LoVo (cell line): ENCODE measurements at places on chromosomes 13 and 19.

DNA sequence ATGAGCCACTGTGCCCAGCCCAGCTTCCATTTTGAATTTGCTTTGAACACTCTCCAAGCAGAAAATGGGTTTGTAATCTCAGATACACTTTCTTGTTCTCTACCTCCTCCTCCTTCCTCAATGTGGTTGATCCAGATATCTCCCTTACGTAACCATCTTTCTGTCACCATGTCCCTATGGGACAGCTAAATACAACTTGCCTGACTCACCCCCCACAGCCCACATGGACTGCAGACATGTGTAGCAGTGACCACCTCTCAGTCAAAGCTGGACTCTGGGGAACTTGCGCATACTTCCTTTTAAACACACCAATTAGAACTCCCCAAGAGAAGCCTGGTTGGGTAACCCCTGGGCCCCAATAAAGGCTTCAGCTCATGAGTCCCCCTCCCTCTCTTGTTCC, 10.8 kb upstream of the ZNF799 start:
- DNase-seq = no peak

GRCh38 chr19:41323430-41324125, 13.6 kb downstream of the CCDC97 start:
- no peak for DNase-seq

GRCh38 chr13:99203601-99204579, 3.2 kb downstream of the UBAC2 start:
- DNase-seq = no peak

DNA sequence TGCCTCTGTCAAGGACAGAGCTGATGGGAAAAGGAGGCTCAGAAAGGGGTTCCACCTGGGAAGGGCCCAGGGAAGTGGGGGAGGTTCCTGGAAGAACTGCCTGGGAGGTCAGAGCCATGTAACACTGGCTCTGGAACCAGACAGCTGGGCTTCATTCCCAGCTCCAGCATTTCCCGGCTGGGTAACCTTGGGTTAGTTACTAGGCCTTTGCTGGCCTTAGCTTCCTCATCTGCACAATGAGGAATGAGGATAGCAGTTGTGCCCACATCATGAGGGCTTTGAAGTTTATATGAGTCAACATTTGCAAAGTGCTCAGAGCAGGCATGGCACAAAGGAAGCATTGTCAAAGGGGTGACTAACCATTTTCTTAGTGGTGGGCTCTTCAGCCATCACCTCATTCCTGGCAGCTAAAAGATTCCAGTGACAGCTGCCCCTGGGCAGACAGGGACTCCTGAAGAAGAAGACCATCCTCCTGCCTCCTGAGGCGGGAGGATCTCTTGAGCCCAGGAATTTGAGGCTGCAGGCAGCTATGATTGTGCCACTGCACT, 1.7 kb upstream of the DNAJB1 start:
- DNase-seq = peak; percentile 70

DNA sequence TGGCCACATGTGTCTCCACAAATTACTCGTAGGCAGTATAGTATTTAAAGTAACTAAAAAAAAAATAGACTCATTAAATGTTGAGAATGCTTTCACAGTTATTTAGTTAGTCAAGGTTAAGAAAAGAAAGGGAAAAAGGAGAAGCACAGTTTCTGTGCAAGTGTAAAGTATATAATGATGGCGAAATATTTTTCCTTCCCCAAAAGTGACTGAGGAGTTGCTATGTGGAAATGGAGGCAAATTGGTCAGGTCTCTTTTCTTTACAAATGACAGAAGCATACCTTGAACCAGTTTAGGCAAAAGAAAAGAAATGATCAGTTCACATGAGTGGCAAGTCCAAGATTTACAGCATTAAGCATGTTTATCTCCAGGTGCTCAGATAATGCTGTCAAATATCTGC, 18.0 kb downstream of the CSNK1A1L start:
- DNase-seq = no peak

DNA sequence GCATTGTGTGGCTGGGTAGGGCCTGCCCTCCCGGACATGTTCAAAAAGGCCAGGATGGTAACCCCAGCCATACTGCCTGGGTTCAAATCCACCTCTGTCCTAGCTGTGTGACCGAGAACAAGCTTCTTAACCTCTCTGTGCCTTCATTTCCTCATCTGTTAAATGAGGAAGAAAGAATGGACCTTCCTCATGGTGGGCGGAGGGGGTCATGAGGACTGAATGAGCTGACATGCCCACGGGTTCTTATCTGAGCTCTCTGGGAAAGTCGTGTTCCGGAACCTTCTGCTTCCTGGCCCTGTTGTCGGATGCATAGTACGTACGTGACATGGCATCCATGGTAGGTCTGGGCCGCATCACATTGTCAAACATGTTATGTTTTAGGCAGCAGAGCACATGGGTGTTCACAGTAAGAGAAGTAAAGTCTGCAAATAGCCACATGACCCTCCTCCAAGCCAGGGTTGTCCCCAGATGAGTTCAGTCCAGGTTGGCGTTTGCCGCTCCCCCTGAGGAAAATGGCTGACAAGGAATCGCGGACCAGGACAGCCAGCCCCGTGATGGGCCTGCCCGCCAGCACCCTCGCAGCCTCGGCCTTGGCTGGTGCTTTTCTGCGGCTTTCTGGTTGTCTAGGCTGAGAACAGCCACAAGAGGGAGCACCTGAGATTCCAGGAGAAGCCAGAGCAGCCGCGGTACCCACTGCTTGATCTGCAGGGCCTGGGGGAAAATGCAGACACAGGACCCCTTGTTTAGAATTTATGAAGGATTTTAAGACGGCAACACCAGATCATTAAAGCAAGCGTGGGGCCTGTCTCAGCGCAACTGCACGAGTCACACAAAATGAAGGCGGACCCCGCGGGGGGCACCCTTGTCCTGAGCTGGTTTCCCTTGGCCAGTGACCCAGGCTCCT, 2.4 kb upstream of the NTN5 start:
- DNase-seq = peak; percentile 77

GRCh38 chr19:15466851-15467733, 2.7 kb upstream of the RASAL3 start:
- no peak for DNase-seq

- peak; percentile 68 for DNase-seq
These were observed 83.2 kb upstream of the MCF2L start for GRCh38 chr13:112885782-112886268.

- DNase-seq = no peak
These were observed 24.2 kb downstream of the CEBPG start for GRCh38 chr19:33397536-33398360.

GRCh38 chr19:1237754-1238368, at the start of gene CBARP:
CBARP (minus strand) TSS chr19:1238005; CDS start chr19:1236100, 1,905 bp downstream.
- peak; percentile 57 for DNase-seq

DNA sequence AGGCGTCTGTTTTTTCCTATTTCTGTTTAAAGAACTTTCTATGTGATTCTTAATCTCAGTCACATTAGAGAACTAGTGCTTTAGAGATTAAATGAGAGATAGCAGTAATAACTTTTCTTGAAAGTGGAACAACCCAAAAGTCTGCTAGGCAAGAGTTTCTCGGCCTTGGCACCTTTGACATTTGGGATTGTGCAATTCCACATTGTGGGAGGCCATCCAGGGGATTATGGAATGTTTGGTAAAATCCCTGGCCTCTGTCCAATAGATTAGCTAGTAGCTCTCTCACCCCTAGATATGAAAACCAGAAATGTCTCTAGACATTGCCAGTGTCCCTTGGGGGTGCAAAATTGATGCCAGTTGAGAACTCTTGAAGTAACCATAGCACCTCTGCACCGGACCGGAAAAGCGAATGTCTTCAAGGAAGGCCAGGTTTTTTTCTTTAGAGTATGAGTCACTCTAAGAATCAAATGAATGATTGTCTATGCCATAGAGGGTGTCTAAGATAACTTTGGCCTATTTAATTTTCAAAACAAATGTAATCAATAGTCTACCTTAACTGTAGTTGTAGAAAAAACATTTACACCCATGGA, 45.0 kb upstream of the IL17D start:
- DNase-seq = no peak
